ENCODE measurements at places on chromosomes 1 and 21.

DNA sequence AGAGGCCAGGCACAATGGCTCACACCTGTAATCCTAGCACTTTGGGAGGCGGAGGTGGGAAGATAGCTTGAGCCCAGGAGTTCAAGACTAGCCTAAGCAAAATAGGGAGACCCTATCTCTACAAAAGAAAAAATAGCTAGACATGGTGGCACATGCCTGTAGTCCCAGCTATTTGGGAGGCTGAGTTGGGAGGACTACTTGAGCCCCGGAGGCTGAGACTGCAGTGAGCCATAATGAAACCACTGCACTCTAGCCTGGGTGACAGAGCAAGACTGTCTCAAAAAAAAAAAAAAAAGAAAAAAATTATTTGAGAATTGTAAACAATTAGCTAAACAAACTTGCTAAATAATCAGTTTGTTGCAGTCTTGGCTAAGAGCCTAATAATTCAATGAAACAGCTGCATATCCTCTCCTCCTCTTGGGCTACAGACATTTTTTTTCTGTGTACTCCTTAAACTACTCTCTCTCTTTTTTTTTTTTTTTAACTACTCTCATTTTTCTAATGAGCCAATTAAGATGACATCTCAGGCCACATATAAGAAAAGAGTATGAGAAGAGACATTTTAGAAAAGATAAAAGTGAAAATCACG, 10.5 kb upstream of the DNAJB4 start:
- no peak for DNase-seq

GRCh38 chr1:1915911-1916840, 1.1 kb downstream of the CALML6 start:
- no peak for DNase-seq

DNA sequence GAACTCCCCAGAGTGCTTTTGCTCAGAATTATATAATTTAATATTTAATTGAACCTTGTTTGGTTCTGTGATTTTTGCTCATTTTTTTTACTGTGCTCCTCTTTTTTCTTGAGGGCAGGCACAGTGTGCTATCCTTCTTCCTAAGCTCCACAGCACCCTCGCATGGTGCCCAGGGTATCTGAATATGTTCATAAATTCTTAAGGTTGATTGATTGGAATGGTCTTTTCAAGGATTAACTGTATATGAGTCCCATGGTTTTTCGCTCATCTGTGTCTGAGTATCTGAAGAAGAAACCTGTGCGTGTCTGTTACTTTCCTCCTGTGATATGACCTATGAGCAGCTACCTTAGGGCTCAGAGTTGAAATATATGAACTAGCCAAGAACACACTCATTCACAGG, 393.7 kb downstream of the HLX start:
- no peak for DNase-seq

DNA sequence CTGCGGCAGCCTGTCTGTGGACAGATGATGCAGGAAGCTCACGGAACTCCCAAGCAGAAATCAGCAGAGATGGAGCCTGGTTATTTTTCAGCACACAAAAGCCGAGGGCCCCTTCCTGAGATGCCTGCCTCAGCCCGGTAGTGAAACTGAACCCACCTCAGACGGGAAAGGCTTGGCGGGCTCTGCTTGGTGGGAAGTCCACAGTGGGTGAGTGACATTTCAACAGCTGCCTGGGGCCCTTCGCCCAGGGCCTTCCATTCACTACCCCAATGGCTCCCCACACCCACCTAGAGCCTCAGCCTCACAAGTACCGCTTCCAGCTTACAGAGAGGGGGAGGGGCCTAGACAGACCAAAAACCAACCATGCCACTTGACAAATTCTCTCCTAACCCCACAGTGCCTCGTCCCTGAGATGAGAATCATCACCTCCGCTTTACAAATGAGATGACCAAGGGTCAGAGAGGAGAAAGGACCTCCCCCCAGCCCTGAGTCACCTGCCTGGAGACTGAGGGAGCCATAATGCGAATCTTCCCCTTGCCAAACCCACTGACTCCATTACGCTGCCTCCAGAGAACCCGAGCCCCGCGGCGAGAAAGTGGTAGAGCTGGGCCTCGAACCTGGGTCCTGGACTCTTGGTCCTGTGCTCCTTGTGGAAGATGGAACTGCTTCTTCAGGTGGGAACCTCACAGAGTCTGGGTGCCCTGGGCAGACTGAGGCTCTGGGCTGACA, 3.4 kb upstream of the ECE1 start:
- no peak for DNase-seq

DNA sequence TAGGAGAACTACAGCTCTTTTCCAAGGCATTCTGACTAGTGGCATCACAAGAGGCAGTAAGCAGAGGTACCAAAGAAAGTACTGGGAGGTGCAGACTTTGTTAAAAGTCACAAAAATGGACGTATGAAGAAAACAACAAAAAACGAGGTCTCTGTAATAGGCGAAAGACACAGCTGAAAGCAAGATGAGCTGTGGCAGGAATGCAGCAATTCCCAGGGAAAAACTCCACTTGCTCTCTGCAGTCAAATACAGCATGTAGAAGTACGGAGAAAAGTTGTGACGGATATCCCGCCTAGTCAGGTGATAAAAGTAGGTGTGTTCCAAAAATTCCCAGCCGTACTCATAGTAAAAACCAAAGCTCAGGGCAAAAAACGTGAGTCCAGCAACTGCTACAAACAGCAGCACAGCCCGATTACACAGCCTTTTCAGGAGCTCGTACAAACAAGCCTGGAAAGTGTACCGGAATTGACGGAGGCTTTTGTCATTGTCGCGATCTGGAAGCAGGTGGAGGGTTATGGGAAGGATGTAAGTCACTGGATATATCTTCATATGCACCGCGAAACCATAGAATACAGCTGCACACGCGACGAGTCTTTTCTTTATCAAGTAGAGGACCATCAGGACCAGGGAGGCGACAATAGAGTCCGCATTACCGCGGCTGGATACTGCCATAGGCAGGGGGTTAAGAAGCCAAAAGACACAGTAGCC, 979 bp downstream of the PIGM start:
- peak; percentile 28 for DNase-seq

GRCh38 chr1:182260516-182260915, 131.1 kb downstream of the GLUL start:
- DNase-seq = no peak

DNA sequence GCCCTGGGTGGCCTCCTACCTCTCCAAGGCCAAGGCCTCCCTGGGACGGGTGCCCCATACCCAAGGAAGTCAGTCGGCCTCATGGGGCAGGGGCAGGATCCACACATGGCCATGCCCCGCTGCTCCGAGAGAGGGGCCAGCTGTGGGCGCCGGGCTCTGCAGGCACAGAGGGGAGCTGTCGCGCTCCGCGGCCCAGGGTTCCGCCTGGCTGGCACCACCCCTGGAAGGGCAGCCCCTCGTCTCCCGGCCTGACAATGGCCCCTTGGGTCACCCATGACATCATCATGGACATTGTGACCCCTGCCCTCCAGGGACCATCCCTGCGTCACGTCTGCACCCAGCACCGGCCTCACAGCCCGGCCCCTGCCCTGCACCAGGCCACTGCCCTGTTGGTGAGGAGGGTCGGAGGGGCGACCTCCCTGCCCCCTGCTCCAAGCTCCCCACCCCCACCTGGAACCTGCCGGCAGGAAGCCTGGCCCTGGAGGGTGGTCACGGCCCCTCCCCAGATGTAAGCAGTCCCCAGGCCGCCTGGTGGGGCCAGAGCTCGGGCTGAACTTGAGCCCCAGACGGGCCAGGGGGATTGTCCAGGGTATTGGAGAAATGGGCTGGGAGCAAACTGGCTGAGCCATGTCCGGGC, 5.8 kb downstream of the TTLL10 start:
- DNase-seq = no peak

GRCh38 chr1:207647671-207648333, 2.9 kb downstream of the CR1L start:
- no peak for DNase-seq

DNA sequence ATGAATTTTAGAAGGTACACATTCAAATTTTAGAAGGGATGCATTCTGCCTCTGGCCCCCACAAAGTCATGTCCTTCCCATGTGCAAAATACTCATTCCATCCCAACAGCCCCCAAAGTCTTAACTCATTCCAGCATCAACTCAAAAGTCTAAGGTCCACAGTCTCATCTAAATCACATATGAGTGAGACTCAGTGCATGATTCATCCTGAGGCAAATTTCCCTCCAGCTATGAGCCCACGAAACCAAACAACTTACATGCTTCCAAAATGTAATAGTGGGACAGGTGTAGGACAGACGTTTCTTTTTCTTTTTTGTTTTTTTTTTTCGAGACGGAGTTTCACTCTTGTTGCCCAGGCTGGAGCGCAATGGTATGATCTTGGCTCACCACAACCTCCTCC, 12.5 kb upstream of the WNT2B start:
- no peak for DNase-seq

- no peak for DNase-seq
Observed at GRCh38 chr1:86382878-86383277, 13.2 kb downstream of the ODF2L start.

DNA sequence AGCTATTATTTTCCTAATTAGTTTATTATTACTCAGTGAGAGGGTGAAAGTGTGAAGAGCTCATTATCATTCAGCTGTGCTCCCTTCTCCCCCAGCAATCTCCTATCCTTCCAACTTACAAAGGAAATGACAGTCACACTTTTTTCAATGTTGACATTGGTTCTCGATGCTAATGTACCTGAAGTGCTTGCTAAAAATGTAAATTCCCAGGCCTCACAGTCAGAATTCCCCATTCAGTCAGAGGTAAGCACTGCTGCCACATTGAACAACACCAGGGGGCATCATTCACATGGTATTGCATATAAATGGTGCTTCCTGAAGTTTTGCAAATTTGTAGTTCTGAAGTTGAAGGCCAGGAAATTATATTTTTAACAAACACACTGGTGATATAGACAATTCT, 132.7 kb upstream of the FOXD3 start:
- no peak for DNase-seq

GRCh38 chr1:34976384-34977209, 8.6 kb downstream of the TMEM35B start:
- no peak for DNase-seq

DNA sequence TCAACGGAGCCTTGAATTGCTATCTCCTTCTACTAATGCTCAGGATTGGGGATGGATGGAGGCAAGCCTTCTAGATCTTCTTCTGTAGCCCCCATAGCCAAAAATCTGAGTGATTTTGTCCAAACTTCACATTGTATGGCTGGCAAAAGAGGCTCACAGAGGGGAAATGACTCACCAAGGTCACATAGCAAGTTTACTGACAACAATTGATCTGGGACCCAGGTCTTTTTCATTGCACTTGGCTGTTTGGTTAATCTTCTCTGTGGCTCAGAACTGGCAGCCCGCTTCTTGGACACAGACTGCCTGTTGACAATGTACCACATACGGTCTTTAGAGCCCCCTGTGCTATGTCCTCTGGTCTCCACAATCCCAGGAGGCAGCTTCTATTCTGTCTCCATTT, 3.0 kb upstream of the LACTBL1 start:
- DNase-seq = no peak

DNA sequence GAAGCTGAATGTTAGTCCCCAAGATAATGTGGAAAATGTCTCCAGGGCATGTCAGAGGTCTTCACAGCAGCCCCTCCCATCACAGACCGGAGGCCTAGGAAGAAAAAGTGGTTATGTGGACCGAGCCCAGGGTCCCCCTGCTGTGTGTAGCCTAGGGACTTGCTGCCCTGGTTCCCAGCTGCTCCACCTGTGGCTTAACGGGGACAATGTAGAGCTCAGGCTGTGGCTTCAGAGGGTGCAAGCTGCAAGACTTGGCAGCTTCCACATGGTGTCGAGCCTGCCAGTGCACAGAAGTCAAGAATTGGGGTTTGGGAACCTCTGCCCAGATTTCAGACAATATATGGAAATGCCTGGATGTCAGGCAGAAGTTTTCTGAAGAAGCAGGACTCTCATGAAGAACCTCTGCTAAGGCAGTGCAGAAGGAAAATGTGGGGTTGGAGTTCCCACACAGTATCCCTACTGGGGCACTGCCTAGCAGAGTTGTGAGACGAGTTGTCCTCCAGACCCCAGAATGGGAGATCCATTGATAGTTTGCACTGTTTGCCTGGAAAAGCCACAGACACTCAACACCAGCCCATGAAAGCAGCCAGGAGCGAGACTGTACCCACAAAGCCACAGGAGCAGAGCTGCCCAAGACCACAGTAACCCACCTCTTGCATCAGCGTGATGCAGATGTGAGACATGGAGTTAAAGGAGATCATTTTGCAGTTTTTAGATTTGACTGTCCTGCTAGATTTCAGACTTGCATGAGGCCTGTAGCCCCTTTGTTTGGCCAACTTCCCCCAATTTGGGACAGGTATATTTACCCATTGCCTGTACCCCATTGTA, 204.9 kb downstream of the MRPL39 start:
- no peak for DNase-seq

- no peak for DNase-seq
Observed at GRCh38 chr1:31871703-31872102, 55.9 kb upstream of the SPOCD1 start.

GRCh38 chr1:24713736-24714135, 31.5 kb upstream of the CLIC4 start:
- DNase-seq = no peak

DNA sequence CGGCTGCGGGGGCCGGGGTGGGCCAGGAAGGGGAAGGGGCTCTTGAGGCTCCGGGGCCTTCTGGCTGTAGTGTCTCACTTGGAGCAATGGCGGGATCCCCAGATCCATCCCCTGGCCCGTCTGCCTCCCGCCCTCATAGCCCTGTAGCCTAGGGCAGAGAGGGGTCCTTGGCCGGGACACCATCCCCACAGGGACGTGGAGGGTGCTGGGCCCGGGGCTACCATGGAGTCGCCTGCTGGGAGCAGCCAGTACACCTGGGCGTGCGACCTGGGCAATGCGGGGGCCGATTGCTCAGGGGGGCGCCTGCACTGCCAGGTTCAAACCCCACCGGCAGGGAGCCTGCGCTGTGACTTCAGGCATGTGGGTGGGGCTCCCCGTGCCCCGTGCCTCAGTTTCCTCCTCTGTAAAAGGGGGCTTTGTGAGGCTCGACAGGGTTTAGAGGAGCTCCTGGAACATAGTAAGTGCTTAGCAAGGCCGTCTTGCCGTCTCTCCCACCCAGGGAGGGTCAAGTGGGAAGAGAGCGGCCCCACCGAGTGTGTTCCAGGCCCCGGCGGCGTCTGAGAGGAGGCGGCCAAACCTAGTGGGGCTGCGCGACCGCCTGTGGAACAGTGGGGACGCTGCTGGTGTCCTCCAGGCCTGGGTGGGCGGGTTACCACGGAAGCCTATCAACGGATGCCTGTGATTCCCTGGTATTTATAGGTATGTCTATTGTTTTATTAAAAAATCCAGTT, 20.8 kb downstream of the PRKCZ start:
- DNase-seq = no peak

- DNase-seq = no peak
Observed at GRCh38 chr1:3186526-3186921, 117.5 kb downstream of the PRDM16 start.

DNA sequence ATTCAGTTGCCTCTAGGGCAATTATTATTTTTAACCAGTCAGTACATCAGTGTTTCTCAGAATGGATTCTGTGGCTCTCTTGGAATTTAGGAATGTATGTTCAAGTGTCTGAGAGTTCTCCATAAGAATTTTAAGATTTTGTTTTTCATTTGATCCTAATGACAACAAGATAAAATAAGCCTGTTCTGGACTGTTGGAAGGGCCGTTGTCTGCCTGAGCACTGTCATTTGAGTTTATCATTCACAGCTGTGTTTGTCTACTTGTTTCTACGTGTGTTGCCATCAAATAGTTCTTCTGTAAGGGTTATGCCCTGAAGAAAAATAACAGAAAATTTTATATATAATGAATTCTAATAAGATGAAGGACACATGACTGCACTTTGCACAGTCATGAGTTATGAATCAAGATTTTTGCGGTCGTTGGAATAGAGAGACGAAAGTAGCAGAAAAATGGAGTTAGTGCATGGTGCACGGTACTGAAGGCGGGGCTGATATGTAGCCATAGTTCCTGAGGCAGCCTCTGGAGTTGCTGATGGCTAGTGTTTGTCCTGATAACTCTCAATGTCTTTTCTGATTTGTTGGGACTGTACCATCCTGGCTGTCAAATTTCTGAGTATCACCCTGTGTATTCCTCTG, 92.5 kb downstream of the NOS1AP start:
- no peak for DNase-seq

All from Kasumi-1 (cell line).